ENCODE measurements at places on chromosomes 1 and 21. TPM values are rescaled to one million over a fixed set of nuclear protein-coding genes. Genes with fewer than 3 reads are reported as not detected.

The C8B gene
- not detected for total RNA-seq

The TCHH gene
- total RNA-seq: not detected

The SAMD11 gene
- total RNA-seq: not detected

GRCh38 chr1:159879136-159879535 is 16.7 kb upstream of the VSIG8 start:
- H3K27ac ChIP-seq: no peak overlapping the region
- no peak overlapping the region for H3K4me3 ChIP-seq
- DNase-seq: no peak
- H3K4me1 ChIP-seq: no peaks in the 10 kb centered on the region
- no peaks in the 10 kb centered on the region for H3K36me3 ChIP-seq
- H3K27me3 ChIP-seq: no peaks in the 10 kb centered on the region

DNA sequence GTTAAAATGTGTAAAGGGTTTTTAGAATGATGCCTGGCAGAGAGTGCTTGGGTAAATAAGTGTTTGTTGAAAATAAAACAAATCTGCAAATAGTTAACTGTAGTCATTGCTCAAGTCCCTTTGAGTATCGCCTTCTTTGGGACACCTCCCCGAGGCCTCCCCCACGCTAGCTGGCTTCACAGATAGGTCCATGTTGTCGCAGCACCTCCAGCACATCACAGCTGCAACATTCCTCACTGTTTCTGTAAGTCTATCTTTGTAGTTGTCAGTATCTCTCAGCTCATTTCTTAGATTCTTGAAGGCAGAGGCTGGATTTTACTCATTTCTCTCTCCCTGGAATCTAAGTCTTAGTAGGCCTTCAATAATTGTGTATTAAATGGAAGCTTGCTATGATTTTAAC is 1.6 kb upstream of the STUM start:
- no peak for DNase-seq
- no peaks in the 10 kb centered on the region for H3K36me3 ChIP-seq
- peaks cover 10% of the 10 kb centered on the region for H3K27me3 ChIP-seq
- peaks cover 9% of the 10 kb centered on the region for H3K4me1 ChIP-seq
- no peak overlapping the region for H3K27ac ChIP-seq

GRCh38 chr1:11273595-11274234 is 717 bp downstream of the UBIAD1 start:
- H3K36me3 ChIP-seq: no peaks in the 10 kb centered on the region
- H3K27me3 ChIP-seq: no peaks in the 10 kb centered on the region
- no peaks in the 10 kb centered on the region for H3K4me1 ChIP-seq
- H3K27ac ChIP-seq: peak overlapping the region; percentile 93

- no peak overlapping the region for H3K4me3 ChIP-seq
- DNase-seq: no peak
- H3K4me1 ChIP-seq: peaks cover 18% of the 10 kb centered on the region
These were observed 77.7 kb downstream of the LRRC8C start for GRCh38 chr1:89710498-89711139.

GRCh38 chr1:175191659-175192058 is 917 bp downstream of the KIAA0040 start:
- H3K27me3 ChIP-seq: no peaks in the 10 kb centered on the region
- DNase-seq: no peak
- H3K27ac ChIP-seq: peak overlapping the region; percentile 23
- H3K4me1 ChIP-seq: peaks cover 42% of the 10 kb centered on the region
- H3K4me3 ChIP-seq: peak overlapping the region; percentile 83

GRCh38 chr1:62092110-62092509 is 102.5 kb upstream of the L1TD1 start:
- no peaks in the 10 kb centered on the region for H3K36me3 ChIP-seq
- no peak overlapping the region for H3K4me3 ChIP-seq
- no peaks in the 10 kb centered on the region for H3K4me1 ChIP-seq
- no peaks in the 10 kb centered on the region for H3K27me3 ChIP-seq
- no peak overlapping the region for H3K27ac ChIP-seq

DNA sequence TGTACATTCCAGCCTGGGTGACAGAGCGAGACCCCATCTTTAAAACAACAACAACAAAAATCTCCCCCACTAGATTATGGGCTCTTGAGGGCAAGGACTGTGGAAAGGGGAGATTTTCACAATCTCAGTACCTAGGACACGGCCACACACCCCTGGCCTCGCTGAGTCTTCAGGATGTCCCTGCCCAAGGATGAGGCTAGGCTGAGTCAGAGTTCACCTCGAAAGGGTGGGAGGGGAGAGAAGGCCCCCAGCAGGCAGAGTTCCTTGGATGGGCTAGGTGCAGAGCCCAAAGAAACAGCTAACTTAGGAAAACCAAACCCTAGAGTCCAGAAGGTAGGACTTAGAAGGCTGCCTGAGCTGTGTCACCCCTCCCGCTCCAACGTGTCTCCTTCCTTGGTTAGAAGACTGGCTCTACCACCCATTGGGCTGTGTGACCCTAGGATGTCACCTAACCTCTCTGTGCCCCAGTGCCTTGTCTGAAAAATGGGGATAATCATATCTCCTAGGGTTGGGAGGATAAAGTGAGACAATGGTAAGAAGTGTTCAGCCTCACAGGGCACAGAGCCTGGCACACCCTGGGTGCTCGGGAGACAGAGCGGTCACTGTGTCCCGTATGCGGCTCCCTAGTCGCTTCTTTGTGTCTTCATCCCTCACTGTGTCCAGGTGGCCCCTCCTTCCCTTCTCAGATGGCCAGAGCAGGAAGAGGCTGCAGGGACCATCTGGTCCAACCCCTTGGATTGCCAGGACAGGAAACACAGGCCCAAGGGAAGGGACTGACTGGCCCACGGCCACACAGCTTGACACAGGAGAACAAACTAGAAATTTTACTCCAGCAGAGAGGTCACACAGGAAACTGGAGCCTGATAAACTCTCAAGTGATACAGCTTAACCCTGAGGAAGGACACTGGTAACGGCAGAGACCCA is 11.2 kb downstream of the TRIM62 start:
- no peaks in the 10 kb centered on the region for H3K36me3 ChIP-seq
- no peak for DNase-seq
- H3K4me1 ChIP-seq: no peaks in the 10 kb centered on the region

DNA sequence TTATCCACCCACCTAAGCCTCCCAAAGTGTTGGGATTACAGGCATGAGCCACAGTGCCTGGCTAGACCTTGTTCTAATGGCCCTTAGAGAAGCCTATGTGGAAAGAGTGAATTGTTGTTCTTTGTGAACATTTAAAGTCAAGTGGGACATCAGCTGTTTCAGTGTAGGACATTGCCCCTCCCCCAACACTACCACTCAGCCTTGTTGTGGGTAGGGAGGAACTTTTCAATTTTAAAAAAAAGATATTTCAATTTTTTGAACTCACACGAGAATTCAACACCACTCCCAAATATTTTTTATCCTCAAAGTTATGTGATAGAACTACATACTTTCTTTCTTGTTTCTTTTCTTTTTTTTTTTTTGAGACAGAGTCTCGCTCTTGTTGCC is 36.7 kb upstream of the TMEM222 start:
- DNase-seq: no peak
- no peak overlapping the region for H3K27ac ChIP-seq
- H3K4me1 ChIP-seq: no peaks in the 10 kb centered on the region
- H3K4me3 ChIP-seq: no peak overlapping the region

GRCh38 chr1:45141247-45142003 is 65.0 kb downstream of the ZSWIM5 start:
- H3K4me3 ChIP-seq: no peak overlapping the region
- H3K36me3 ChIP-seq: no peaks in the 10 kb centered on the region
- H3K27ac ChIP-seq: no peak overlapping the region
- H3K4me1 ChIP-seq: no peaks in the 10 kb centered on the region
- DNase-seq: no peak
- H3K27me3 ChIP-seq: no peaks in the 10 kb centered on the region

Measured in GM12878 (cell line).